ENCODE measurements at places on chromosomes 12 and 14.

DNA sequence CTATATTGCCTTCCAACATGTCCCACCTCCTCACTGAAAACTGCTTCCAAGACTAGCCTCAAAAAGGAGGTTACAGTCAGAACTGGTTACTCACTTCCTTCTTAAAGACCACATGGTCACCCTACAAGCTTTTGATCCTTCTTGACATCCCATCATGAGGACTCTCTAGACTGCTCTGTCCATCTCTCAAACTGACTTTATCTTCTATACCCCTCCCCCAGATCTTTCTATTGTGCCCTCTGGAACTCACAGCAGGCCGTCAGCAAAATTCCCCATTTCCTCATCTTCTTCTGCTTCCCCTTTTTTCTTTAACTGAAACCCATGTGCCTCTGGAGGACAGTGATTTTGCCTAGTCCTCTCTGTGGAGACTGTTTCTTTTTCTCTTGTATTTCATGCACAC, 18.1 kb upstream of the IGF1 start:
- DNase-seq: no peak

GRCh38 chr14:36151335-36151734, 25.2 kb downstream of the PTCSC3 start:
- DNase-seq: no peak

DNA sequence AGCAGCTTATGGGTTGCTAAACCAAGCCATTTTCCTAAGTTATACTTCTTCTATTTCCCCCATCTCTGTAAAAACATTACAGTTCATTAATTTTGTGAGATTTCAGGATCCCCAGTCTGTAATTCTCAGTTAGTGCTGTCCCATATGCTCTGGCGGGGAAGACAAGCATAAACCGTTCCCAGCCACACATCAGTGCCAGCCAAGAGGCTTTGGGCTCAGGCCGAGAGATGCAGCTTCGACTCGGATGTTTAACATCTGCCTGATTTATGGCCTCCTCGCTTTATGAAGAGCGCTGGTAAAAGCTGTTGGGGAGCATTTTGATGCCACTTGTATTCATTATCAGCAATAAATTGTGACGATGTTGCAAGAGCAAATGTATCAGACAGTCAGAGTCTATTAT, 349.1 kb upstream of the CCDC196 start:
- DNase-seq: no peak

DNA sequence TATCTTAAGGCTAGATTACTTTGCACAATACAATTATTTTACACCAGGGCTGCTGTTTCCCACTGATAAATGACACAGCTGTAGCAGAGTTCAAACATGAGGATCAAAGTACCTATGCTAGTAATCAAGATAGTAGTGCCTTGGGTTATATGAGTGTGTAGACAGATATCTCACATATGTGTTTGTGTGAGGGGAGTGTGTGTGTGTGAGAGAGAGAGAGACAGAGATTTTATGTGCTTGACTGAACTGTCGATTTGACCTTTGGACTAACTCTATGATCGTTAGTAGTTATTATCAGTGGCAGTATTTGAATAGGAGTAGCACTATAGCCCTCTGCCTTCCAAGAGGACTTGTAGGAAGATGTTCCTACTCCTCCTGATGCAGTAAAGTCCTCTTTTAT, 15.5 kb downstream of the PLEKHA5 start:
- DNase-seq: no peak

- no peak for DNase-seq
These were observed 32.0 kb upstream of the ABCC9 start for GRCh38 chr12:21973221-21973620.

DNA sequence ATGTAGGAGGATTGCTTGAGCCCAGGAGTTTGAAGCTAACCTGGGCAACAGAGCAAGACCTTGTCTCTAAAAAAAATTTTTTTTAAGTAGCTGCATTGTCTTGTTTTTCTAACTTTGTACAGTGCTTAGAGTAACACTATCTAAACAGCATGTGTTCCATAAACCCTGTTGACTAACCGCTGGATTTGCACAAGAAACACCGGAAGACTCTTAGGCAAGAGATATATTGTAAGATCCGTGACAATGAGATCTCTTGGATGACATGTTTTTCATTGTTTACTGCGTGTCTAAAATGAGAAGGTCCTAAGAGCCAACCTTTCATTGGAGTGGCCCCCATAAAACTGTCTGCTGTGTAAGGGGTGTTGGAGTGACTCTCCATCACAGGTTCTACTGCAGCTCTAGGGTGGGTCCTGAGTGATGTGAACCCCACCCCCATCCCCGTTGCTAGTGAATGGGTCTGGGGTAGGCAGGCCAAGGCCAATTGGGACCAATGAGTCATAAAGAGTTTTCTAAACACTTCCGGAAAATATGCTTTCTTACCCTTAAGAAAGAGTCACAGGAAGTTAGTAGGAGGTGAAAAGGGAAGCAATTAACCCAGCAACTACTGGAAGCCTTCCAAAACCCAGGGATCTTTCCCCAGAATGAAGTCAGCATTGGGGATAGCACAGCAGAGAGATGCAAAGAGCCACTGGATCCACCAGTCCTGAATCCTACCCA, 24.3 kb upstream of the PCNX1 start:
- DNase-seq: peak; percentile 83

DNA sequence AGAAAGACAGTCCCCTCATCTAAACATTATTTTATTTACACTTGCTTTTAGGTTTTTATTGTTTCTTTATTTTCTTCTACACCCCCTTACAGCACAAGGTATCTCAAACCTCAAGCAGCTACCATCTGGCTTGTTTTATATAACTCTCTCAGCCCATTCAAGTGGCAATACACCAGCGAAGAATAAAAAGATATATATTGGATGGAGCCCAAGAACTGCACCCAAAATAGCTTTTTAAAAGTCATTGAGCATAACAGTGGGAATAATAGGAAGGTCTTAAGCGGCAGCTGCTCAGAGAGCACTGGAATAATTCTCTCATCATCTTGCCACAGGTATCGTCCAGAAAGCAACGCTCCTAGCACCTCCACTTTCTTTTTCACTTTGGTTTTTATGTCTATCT, 322.5 kb downstream of the SYT1 start:
- no peak for DNase-seq

DNA sequence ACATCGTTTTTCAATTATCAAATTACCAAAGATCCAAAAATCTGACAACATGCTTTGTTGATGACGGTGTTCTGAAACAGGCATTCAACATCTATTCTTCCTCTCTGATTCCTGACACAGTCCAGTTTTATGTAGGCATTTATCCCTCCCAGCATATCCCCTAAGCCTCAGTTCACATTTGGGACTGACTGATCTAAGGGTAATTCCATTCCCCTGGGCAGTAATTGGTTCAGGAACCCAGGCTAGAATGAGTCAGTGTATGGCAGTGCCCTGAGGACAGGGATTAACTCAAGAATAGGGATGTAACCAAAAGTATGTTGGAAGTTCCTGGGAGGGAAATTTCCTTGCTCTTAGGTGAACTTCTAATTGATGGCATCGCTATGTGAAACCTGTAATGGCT, 10.3 kb upstream of the PCNX1 start:
- DNase-seq: peak; percentile 43

GRCh38 chr14:89466944-89467343, 49.9 kb upstream of the FOXN3 start:
- DNase-seq: no peak

DNA sequence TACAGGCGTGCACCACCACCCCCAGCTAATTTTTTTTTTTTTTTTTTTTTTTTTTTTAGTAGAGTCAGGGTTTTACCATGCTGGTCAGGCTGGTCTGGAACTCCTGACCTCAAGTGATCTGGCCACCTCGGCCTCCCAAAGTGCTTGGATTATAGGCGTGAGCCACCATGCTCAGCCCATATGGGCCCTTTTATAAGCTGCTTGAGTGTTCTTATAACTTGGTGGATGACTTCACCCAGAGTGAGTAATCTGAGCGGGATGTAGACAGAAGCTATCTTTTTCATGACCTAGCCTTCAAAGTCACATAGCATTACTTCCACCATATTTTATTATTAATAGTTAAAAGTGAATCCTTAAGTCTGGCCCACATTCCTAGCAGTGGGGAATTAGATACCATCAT, 16.4 kb downstream of the BBOF1 start:
- DNase-seq: peak; percentile 32

DNA sequence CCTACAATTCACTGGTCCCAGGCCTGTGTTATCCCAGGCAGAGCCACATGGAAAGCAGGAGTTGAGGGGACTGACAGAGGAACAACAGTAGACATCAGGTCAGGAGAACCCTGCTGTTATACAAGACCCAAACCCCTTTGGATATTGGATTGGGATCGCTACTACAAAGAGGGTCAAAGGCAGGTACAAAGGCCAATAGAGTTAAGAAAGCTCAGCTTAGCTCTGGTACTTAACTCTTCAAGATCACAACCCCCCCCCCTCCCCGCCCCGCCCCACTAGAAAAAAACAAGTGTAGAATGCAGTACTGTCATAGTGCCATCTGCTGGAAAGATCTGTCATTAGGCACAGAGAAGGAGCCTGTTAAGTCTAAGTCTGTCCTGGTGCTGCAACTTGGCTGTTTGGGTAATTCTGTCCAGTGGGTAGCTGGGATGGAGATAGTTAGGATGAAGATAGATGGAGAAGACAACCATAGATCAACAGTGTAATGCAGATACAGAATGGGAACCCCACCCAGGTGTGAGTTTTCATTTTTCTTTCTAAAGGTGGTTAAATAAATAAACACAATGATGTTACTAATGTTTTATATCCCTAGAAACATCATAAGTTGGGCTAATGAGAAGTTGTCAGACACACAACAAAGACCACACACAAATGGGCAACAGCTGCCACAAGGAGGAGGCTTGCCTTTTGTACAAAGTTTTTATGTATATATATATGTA, 17.2 kb downstream of the REM2 start:
- DNase-seq: peak; percentile 73

DNA sequence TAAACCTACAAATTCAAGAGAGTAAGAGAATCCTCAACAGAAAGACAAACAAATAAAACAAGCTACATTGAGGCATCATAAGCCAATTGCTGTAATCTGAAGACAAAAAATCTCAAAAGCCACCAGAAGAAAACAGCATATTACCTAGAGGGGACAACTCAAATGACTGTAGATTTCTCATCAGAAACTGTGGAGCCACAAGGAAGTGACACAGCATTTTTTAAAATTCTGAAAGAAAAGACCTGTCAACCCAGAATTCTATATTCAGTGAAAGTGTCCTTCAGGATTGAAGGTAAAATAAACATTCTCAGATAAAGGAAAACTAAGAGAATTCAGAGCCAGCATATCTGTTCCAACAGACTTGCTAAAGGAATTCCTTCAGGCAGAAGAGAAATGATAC, 147.8 kb upstream of the DHRS4 start:
- no peak for DNase-seq

- no peak for DNase-seq
These were observed 826 bp downstream of the ACADS start for GRCh38 chr12:120726510-120726793.
